Mesenchymal stem cell (in vitro differentiated cells and primary cell): ENCODE measurements at places on chromosomes 16 and 17.

DNA sequence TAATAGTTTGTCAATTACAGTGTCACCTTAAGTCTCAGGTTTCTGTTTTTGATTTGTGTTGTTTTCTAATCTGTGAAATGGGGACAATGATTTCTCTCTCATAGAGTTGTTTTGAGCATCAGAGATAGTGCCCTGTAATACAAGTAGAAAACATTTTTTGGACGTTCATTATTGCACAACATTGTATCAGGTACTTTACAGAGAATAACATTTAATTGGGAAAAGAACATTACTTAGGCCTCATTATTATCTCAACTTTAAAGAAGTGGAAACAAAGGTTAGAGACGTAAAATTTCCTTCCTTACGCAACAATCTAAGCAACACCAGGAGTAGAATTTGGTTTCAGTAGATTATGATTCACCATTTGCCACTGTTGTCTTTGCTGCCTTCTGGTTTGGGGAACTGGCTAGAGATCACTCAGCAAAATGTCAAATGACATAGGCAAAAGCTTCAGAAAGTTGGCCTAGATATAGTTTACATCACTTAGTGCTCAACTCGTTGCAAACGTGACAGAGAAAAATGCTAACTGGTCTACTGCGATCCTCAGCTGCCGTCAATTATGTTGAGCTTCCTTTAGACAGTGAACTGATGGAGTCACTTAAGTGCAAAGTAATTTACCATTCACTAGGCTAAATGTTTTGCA is 1026.8 kb downstream of the CDH11 start:
- peak; percentile 29 for DNase-seq

DNA sequence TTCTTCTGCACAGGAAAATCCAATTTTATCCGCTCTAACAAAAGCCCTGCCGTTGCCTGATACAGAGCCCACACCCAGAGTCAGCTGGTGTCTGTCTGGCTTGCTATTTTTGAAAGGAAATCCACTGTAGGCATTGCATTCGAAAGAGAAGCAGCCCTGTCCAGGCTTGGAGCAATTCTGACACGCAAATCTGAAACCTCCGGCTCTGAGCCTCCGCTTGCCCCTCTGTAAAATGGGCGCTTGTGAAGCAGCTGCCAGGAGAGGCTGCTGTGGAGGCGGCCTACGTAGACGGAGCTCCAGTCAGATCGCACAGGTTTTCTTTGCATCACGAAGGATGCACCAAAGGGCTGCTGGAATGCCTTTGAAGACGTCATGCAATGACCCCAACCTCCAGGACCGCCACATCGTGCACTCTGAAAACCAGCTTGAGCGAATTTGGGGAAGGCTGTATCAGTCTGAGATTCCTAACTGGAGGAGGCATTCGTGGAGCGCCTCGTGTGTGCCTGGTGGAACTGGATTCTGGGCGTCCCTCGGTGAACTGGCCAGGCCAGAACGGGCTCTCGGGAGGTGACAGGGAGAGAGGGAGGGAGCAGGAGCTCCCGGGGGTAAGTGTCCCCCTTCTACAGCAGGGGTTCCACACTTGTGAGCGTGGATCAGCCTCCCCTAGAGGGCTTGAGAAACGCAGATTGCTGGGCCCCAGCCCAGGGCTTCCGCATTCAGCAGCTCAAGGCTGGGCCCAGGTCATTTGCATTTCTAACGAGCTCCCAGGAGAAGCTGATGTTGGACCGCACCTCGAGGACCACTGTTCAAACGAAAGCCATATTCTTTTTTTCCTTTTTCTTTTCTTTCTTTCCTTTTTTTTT is 215.5 kb downstream of the MRTFB start:
- DNase-seq, result no peak

DNA sequence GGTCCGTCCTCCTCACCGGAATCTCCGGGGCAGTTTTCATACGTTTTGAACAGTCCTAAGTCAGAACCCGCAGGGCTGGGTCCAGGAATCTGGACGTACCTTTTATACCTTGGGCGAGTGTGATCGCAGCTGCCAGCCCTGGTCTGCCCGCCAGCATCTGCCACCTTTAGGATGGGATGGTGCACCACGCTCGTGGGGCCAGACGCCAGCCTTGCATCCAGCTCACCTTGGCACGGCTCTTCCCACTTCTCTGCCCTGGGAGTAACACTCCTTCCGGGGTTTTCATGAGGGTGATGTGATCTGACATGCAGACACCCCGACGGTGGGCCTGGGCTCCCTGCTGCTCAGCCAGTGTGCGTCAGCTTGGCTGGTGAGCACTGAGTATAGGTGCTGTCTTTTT is 66.6 kb upstream of the ZNF469 start:
- DNase-seq, result no peak

GRCh38 chr16:85055493-85056210 is 28.1 kb downstream of the KIAA0513 start:
- peak; percentile 91 for DNase-seq

- DNase-seq, result no peak
These were observed 733 bp downstream of the CHRNB1 start for GRCh38 chr17:7445619-7445968.

GRCh38 chr16:11948819-11949218 is 7.0 kb upstream of the NPIPB2 start:
- no peak for DNase-seq

DNA sequence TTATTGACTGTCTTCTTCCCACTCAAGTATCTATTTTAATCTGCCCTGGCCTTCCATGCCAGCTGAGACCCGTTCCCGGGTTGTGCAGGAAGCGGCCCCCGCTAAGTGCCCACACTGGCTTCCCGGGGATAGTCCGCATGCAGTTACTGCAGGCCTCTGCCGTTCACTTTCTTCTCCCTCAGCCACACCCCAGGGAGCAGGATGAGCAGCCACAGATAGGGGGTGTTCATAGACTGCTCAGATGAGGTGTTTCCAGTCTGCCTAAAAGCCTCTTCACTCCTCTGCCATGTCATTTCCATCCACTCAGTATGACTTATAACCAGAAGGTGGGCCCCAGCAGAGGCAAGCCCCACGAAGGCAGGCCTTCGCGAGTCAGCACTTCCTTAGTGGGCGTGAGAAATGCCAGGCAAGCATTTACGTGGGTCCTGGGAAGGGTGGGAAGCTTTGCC is 7.7 kb downstream of the MED9 start:
- DNase-seq, result peak; percentile 14

DNA sequence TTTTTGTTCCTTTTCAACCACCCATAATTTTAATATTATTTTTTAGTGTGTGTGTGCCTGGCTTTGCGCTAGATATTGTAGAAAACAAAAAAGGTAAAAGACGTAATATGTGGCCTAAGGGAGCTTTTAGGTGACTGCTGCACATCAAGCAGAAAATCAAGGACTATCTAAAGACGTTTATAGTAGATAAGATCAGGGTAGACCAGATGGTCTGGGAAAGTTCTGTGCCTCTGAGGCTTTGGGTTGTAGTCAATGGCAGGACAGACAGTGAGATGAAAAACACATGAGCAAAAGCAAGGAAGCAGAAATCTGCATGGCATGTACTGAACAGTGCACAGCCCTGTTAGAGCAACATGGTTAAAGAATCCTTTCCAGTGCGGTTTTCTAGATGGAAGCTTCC is 26.8 kb upstream of the ARHGAP23 start:
- no peak for DNase-seq

GRCh38 chr17:59761385-59762048 is 54.1 kb downstream of the VMP1 start:
- peak; percentile 80 for DNase-seq

DNA sequence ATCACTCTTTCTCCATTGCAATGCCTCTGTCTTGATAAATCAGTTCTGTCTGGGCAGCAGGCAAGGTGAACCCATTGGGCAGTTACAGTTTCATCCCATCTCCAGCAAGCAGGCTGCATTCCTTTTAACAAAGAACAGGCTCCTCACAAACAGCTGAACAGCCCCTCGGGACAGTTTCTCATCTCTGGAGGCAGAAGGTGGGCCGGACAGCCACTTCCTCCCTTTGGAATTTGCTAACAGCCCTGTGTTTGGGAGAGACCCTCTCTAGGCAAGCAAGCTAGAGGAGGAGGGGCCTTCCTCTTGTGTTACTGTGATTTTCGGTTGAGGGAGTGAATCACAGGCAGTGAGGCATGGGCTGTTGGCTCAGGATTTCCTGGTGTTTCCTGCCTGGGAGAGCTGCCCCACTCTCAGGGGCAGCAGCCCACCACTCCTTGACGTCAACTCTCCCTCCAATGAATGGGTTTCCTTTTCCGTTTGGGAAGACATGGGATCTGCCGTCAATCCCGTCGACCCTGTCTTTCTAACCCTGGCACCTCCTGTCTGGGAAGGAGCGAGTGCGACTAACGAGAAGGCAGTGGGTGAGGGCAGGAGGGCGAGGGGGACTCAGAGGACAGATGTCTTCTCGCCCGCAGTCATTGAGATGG is 3.7 kb upstream of the PGS1 start:
- DNase-seq, result peak; percentile 90

DNA sequence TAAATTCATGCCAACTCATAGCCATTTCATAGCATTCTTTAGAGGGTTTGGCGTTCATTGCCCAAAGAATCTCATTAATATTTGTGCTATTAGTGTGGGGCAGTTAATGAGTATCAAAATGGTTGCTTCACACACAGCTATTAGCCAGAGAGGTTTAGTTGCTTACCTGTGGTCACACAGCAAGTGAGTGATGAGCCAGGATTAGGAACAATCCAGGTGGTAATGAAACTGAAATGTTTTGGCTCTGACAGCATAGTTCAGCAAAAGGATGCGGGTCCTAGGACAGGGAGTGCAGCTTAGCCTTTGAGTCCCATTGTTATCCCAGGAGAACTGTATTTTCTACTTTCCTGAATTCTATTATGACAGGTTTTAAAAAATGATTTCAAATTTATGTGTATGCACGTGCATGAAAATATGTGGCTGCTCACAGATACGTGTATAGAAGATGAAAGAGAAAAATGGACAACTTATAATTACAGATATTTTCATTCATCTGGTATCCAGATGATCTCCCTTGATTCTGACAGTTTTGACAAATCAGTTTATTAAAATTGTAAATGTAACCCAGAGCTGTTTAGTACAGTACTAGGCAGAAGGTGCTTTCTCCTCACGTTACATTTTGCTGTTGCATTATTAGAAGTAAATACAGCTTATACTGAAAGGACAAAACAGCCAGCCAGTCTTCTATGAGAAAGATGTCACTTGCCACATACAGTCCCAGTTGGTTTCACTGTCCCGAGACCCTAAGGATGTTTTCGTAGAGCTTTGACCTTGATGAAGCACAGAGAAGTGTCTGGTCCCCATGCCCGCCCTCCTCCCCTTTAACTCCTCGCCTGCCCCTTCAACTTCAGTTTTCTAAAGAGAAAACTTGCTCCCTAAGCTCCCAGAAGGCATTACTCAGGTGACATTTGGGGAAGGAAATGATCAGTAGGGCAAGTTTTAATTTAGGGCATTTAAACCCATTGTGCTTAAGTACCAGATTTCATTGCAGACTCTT is 99.8 kb upstream of the TBX2 start:
- DNase-seq, result no peak

DNA sequence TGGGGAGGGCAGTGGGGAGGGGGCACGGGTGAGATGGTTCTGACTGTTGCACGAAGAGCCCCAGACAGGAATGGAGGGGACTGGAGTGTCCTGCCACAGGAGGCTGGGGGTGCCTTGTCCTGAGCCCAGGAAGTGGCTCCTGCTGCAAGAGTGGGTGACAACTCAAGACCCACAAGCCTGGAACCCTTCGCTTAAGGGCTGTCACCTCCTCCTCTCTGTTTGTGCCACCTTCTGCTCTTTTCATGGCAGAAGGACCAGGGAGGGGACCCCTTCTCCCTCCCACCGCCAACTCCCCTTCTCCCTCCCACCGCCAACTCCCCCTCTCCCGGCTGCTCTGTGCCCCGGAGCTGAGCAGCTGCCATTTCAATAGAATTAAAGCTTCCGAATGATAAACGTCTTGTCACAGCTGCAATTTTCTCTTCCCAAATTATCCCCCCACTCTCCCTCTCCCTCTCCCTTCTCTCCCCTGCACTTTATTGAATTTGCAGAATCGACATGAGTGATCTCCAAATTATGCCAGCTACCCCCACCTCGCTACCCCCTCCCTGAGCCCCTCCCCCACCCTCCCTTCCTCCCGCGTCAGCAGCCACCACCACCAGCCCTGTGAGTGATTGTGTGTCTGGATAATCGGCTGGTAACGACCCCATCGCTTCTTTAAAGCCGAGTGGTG is 13.7 kb downstream of the GJD3 start:
- no peak for DNase-seq

DNA sequence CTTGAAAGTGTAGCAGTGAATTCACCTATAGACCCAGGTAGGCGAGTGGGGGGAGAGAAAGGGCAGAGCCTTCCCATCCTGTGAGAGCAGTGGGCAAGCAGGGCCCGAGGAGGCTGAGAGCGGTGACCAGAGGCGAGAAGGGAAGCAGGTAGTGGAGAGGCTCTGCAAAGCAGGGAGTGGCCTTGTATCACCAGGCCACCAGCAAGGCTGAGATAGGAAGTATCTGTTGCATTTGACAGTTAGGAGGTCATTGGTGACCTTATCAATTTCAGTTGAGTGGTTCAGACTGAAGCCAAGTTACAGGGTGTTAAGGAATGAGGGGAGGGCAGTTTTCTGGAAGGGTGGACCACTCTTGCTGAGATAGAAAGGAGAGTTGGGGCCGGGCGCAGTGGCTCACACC is 10.7 kb upstream of the HSD3B7 start:
- no peak for DNase-seq

DNA sequence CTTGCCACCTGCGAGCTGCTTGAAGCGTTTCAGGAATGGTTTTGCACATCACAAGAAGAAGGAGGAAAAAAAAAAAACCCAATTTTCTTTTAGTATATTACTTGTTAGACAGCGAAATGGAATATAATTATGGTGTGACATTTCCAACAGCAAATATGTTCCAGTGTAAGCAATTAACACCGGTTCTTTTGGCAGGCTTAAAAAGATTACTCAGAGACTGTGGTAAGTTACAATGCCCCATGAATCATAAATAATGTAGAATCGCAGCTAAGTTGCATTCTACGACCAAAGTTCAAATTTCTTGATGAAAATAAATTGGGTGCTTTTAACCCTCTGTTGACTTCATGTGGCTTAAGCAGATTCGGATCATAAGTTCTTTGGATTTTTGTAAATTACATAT is 245.2 kb downstream of the XYLT1 start:
- DNase-seq, result no peak

DNA sequence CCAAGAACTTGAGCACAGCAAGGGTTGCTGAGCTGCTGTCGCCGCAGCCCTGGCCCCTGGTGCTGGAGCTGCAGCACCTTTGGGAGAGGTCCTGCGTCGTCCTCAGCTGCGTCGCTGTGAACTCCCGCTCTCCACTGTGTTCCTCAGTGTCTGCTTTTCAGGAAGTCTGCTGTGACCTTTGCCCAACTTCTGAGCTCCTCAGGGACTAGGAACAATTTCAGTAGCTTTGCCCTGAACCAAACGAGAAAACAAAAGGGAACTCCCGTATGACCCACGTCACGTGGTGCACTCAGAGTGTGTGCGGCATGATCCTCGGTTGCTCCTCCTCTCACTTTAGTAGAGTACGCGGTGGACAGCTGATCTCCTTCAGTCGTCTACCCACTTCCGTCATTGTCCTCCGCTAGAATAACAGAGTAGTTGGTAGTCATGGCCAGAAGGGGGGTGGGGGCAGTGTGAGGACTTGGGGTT is 44.2 kb downstream of the WDR45B start:
- peak; percentile 45 for DNase-seq

DNA sequence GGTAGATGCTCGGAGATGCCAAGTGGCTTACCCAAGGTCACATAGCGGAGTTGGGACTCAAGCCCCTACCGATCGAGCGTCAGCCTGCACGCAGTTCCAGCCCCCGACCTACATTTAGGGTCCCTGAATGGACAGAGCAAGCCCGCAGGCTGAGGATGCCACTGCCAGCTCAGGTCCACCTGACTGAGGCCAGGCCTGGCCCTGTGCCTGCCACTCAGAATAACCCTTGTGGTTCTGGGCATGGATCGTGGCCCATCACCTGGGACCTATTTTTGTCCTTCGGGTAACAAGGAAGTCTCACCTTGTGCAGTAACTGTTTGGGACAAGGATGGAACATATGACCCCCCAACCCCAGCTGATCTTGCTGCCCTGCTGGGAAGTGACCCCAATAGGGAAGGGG is 17.1 kb downstream of the CDH16 start:
- no peak for DNase-seq
